Activated gamma-delta T cell (primary cell): ENCODE measurements at places on chromosomes 5 and 9.

DNA sequence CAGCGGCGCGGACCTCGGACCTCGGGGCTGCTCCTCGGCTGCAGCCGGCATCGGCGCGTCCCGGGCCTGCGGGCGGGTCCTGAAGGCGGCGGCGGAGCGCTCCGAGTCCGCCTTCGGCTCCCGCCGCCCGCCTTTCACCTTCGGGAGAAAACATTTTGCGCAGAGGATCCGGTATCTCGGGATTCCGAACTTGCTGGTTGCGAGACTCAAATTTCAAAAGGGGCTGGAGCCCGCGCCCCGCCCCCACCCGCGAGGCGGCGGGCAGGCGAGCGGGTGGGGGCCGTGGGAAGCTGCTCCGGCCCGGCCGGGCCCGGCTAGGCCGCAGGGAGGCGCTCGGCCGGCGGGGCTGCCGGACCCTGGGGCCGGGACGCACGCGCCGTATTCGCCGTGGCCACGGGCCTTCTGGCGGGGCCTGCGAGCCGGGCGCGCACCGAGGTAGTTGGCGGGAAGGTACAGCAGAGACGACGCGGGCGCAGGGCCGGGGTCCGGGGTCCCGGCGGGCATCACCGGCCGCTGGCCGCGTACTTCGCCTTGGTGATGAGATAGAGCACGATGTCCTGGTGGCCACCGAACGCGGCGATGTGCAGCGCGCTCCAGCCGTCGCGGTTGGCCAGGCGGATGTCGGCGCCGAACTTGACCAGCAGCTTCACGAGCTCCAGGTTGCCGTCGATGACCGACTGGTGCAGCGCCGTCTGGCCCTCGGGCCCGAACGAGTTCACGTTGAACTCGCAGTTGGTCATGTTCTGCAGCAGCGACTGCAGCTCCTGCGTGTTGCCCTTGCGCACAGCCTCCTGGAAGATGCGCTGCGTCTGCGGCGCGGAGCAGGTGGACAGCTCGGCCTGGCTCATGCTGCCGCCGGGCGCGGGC is 757 bp downstream of the NRARP start:
- no peak for DNase-seq

GRCh38 chr9:68541568-68541967 is 885 bp upstream of the TMEM252 start:
- DNase-seq: no peak

DNA sequence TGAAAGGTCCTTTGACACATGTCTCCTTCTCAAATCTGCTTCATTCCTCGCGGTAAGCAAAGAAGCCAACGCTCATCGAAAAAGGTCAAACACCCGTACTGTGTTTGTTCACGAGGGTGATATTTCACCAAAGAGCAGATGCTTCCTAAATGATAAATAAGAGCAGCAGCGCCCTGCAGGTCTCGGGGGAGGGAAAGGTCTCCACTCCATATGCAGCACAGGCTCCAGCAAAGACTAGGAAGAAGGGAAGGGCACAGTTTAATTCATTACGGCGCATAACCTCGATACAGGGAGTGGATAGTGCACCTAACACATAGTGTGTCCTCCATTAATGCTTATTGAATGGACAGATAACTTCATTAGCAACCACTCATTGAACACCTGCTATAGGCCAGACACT is 593.3 kb downstream of the CDK5RAP2 start:
- no peak for DNase-seq

DNA sequence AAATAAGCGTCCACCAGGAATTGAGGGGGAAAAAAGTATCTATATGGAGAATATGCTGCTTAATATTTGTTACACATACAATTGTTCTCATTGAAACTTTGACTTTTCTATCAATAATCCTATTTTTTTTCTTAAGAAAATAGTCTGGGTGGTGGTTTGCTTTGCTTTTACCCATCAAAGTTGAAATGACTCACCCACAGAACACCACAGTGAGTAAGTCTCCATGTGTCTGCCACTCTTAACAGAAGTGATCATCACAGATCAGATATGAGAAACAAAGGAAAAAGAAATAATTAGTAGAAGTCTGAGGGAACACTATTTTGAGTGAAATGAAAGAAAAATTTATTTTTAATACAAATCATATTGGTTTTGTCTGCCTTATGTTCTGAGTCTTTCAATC is 742.8 kb downstream of the CDH9 start:
- no peak for DNase-seq

- DNase-seq: no peak
These were observed 11.2 kb upstream of the TBC1D9B start for GRCh38 chr5:179918742-179919486.
